ENCODE measurements at places on chromosomes 6 and 20.

DNA sequence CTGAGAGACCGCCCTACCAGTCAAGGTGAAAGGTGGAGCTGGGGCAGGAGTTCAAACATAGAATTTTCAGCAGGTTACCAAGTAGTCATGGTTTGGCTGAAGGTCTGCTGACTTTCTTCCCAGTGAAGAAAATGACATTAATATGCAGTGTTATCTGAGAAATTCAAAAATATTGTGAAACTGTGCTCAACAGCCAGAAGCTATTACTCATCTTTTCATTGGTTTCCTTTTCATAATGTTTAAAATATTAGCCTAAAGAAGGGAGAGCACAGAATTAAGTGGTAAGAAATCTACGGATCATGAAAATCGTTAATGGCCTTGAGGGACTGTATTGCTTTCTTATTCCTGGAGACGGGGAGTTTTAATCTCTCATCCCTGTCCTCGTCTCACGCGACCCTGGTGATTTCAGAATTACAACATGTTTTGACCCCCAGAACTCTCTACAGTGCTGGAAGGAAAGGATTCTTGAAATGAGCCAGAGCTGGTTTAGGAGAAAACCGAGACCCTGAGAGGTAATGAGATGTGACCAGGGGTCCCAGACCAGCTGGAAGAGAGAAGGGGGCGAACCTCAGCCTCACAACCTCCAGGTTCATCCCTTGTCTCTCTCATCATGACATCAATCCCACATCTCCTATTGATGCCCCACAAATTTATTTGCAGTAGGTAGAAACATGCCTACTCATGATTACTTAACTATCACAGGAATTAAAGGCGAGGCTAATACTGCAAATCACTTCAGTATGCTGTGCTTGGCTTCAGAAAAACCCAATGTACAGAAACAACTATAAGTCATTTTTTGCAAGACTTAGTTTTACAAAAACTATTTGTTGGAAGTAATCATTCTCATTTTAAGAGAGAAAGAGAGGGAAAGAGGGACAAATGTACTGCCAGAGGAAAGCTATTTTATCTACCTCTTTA, 209.5 kb downstream of the FNDC1 start:
- DNase-seq, result no peak

GRCh38 chr6:7894262-7895124, 16.1 kb downstream of the TXNDC5 start:
- DNase-seq, result no peak

GRCh38 chr6:134575221-134575620, 257.3 kb upstream of the SGK1 start:
- DNase-seq, result no peak

- no peak for DNase-seq
These were observed 20.8 kb downstream of the HLA-DRA start for GRCh38 chr6:32460528-32460927.

DNA sequence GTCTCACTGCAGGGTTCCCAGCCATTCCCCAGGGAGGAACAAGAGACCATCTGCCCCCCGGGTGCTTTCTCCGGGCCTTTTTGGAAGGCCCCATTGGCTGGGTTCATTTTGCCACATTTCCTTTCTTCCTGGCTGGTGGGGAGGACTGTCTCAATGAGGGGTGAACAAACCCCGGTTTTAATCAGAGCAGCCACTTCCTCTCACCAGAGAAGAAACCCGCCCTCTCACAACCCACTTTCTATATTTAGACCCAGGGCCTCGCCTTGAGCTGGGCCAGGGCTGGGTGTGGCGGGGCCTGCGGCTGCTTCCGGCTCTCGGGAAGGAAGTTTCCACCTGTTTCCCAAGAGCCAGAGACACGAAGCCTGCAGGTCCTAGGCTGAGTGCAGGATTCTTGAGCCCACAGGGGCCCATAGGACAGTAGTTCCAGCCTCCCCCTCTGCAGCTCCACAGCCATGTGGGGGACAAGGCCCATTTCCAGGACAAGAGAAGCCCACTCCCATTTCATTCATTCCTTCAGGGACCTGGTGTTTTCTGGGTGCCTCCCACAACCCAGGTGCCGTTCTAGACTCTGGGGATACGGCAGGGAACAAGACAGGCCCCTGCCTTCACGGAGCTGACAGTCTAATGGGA, 41.8 kb downstream of the RBM38 start:
- DNase-seq, result no peak

- DNase-seq, result no peak
These were observed 16.6 kb downstream of the NRSN2 start for GRCh38 chr20:363319-364078.

DNA sequence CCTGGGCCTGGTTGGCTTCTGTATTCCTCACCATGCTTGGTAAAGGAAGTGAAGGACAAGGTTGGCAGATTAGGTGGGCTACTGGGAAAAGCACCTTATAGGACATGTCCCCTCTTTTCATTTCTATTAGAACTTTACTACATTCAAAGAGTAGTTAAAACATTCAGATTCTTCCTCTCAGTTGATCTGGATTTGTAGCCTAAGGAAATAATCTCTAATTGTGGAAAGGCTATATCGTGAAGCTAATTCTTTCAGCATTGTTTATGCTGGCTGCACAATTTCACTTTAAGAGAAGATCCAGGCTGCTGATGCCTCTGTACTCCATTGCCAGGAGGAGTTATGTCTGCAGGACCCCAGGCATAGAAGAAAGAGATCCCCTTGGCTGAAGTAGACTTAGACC, 58.8 kb downstream of the ARHGAP40 start:
- DNase-seq, result no peak

Data from WERI-Rb-1 (cell line).